Activated CD8-positive, alpha-beta memory T cell treated with anti-CD3 and anti-CD28 coated beads for 48 hours (primary cell): ENCODE measurements at places on chromosomes 16 and 17.

GRCh38 chr17:1331708-1332107 lies 52.2 kb downstream of the TRARG1 start:
- no peak for DNase-seq

DNA sequence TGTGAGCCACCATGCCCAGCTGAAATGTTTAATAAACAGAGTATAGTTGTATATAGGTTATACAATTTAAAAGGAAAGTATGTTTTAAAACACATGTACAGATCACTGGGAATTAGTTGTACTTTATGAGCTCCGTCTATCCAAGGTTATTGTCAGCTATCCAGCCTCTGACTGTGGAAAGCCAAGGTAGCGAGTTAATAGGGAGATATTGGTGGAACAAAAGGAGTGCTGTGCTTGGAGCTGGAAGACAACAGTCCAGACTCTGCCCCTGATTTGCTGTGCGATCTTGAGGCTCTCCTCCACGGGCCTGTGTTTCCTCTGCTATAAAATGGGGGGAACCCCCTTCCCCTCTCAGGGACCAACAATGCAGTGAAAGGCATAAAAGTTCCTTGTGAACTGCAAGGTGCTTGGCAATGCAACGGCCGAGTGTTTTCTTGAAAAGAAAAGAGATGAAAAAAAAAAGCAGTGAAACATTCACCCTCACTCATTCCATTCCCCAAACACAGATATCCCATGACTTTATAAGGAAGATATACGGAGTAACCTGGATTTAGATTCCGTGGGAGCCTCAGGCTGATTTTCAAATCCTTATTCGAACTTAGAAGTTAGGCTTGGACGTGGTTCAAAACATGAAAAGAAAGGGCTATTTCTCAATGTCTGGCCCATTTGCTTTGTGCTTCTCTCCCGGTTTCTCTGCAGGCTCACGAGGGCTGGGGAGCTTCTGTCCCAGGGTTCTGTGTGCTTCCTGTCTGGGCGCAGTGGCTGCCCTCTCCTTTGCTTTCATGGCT lies 34.1 kb downstream of the CUEDC1 start:
- no peak for DNase-seq

GRCh38 chr17:75822119-75822799 lies 21.9 kb downstream of the UNC13D start:
- no peak for DNase-seq

DNA sequence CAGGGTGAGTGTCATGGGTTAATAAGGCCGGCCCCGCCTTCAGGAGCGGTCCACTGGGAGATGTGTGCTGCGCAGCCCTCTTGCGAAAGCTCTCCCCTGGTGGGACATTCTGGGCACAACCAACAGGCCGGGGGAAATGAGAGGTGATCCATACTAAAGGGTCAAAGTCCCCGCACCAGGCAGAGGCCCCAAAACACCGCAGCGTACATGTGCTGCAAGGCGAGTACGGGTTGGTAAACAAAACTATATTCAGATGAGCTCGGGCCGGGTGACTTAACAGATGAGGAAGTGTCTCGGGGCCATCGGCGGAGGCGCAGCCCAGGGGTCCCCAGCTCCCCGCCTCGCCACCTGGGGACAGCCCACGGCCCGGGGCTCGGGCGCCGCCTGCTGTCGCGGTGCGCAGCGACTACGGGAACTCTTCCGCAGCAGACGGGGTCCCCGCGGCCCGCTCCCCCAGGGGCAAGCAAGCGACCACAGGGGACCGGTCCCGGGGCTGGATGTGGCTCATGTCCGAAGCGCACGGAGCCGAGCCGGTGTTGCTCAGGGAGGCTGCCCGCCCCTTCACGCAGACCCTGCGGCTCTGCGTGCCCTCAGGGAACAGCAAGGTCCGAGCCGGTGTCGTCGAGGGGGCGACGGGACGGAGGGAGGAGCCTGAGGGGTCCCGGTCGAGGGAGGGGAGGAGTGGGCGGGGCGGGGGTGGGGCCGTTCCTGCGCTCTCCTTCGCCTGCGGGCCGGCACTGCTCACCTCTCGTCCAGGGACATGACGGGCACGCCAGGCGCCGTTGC lies at the start of gene RAB37:
Gene RAB37 (plus strand): TSS at position 744 of the 786 bp plus-strand sequence. CDS start 17 bp downstream, at position 761.
- DNase-seq: no peak

- no peak for DNase-seq
Measured at GRCh38 chr17:48722915-48723422, at the start of gene PRAC2. Gene PRAC2, plus strand, starts transcription at chr17:48723185. Its CDS starts 1,226 bp downstream, at chr17:48724411.

DNA sequence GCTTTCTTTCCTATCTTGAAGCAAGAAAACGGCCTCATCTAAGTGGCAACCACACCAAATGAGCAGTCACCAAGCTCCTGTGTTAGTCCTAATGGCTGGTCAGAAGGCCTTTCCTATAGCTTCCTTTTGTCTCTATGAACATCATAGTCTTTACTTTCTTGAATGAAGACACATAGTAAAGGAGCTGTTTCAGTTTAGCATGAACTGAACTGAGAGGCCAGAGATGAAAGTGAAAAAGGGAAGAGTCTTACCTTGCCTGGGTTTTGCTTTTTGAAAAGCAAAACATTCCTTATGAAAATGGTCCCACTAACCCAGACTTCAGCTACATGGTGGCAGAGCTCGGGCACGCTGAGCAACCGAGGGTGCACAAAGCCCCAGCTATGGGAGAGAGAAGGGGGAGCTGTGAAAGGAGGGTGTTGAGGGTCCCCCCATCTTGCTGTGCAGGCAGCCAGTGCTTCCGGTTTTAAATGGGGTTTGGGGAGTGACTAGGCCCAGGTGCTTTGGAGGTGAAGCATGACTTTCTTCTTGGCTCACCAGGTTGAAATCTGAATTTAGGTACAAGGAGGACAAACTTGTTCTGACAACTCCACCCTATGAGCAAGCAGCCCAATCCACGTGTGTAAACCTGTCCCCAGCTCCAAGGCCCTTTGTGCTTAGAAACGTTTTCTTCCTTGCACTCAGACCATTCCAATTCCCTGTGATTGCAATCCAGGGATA lies 9.1 kb upstream of the PSMC3IP start:
- DNase-seq: no peak

DNA sequence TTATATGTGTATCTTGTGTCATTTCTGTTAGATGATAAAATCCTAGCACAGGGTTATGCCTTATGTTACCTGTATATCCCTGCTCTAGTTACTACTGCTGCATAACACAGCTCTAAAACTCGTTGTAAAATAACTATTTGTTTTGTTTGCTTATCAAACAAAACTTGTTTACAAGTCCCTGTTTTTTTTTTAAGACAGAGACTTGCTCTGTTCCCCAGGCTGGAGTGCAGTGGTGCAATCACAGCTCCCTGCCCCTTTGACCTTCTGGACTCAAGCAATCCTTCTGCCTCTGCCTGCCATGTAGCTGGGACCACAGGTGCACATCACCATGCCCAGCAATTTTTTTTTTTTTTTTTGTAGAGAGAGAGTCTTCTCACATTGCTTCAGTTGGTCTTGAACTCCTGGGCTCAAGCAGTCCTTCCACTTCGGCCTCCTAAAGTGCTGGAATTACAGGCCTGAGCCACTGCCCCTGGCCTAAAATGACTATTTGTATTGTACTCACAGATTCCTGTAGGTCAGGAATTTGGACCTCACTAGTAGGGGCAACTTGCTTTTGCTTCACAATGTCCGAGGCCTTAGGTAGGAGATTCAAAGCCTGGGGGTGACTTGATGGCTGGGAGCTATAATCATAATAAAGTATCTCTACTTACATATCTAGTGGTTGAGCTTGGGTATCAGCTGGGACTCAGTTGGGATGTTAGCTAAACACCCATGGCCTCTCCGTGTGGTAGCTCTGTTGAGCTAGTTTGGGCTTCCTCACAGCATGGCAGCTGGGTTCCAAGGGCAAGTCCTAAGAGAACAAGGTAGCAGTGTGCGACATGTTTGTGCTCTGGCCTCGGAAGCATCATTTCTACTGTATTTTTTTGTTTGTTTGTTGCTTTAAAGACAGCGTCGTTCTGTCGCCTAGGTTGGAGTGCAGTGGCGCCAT lies 12.6 kb downstream of the DUSP14 start:
- no peak for DNase-seq

DNA sequence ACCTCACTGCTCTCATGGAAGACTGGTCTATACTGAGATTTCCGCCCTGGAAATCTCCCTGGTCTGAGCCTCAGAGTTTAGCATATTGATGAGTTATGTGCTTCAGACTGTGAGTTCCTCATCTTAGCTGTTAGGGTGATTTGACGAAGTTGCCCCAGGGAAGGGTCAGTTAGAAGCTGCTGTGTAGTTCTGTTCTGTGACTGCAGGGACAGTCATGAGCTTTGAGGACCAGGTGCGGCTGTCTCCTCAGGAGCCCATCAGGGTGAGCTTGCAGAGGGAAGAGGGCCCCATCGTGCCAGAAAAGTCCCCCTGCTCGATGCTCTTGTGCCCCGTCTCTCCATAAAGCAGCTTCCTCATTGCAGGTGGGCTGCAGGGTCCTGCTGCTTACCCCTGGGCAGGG lies 28.3 kb upstream of the IL17C start:
- no peak for DNase-seq

DNA sequence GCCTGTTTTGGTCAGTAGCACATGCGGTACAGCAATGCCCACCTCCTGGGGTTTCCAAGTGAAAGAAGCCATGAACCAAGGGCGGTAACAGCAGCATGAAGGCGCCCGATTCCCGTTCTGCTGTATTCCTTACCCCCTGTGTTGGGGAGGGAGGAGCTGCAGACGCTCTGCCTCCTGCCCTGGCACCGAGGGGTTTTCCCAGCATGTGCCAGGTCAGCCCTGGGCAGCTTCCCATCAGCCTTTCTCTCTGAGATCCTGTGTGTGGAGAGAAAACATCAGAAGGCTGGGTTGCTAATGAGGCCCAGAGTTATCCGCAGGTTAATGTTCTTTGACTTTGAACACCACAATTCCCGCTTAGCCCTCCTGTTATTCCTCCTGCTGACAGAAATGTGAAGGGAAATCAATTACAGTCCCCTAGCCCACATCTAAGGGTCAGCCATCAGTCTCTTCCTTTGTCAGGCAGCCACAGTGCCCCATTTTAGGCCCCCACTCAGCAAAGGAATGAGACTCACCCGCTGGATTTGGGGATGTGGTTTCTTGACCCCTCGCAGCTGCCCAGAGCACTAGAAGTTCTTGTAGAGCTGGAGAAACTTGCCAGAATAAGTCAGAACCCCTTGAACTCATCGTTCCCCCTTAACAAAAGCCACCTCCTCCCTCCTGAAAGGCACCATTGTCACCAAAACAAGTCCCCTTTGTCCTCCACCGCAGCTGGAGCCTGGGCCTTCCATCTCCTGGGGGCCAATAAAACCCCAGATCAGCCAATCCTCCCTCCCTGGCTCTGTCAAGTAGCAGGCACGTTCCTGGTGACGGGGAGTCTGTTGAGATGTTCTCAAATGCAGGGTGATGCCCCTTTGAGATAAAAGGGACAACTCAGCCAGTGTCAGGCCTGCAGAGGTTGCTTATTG lies 168.5 kb downstream of the KATNIP start:
- no peak for DNase-seq

DNA sequence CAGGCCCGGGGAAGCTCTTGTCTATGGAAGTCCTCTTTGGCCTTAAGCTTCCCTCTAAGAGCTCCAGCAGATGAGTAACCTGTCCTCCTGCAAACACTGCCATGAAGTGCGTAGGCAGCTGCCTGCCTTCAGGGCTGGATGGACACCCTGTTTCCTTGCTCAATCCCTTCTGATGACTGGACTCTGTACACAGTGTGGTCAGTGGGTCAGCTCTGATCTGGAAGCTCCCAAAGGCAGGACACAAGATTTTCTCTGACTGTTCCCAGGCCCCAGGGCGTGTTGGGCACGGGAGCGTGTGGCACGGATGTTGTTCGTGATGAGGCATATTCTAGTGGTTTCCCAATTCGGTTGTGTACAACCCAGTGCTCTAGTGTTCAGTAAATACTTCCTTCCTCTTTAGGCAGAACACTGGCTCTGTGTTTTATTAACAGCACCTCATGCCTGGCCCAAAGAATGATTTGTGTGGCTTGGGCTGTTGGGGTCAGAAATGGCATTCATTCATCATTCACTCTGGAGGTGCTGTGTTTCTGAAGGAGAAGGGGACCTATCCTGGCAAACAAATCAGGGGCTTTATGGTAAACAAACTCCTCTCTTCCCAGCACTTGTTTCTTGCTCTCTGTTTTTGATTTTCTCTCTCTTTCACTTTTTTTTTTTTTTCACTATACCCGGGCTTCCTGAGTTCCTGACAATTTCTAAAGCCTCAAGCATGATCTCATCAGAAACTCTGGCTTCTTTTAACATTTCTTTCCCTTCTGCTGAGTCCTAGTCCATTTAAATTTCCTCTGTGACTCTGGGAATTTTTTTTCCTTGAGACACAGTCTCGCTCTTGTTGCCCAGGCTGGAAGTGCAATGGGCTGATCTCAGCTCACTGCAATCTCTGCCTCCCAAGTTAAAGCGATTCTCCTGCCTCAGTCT lies 12.0 kb upstream of the RNF157 start:
- DNase-seq: no peak

GRCh38 chr17:7834542-7834956 lies 532 bp downstream of the KDM6B start:
- DNase-seq: no peak

DNA sequence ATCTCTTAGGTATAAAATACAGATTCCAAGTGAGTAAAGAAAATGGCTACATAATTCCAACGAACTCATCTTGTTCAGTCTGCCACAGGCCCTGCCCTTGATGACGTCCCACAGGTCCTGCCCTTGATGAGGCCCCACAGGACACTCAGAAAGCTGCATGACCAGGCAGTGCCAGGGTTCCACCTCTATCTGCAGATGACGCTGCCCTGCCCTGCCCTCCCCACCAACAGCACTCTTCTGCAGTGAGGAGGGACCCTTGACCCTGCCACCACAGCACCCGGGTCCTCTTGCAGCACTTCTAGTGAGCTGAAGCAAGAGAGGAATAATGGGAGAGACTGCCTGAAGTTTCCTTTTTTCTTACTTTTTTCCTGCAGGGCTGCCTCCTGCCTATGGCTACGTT lies 118.4 kb downstream of the VPS53 start:
- no peak for DNase-seq

GRCh38 chr16:59113004-59113670 lies 379.0 kb upstream of the GOT2 start:
- no peak for DNase-seq

DNA sequence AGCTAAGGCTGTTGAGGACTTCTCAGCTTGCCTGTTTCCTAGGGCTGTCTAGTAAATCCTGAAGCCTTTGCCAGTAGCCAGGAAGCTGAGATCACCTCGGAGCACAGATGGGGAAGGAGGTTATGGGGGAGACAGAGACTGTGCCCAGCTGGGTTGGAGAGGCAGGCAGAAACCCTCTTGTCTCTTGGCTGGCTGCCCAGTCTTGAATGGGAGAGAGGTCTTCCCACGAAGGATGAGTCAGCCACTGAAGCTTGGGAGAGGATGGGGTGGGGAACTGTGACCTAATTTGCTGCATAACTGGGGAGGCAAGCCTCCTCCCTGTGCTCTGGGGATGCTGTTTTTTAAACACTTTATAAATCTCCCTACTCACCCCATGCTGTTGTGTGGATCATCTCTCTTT lies 69.8 kb downstream of the SHISA9 start:
- no peak for DNase-seq
